Activated CD4-positive, alpha-beta T cell treated with anti-CD3 and anti-CD28 coated beads, Interleukin-2, amount 50 U/mL, for 4 hours (primary cell): ENCODE measurements at places on chromosomes 7 and 10.

- DNase-seq, result no peak
Measured at GRCh38 chr10:111295788-111296187, 219.0 kb downstream of the ADRA2A start.

DNA sequence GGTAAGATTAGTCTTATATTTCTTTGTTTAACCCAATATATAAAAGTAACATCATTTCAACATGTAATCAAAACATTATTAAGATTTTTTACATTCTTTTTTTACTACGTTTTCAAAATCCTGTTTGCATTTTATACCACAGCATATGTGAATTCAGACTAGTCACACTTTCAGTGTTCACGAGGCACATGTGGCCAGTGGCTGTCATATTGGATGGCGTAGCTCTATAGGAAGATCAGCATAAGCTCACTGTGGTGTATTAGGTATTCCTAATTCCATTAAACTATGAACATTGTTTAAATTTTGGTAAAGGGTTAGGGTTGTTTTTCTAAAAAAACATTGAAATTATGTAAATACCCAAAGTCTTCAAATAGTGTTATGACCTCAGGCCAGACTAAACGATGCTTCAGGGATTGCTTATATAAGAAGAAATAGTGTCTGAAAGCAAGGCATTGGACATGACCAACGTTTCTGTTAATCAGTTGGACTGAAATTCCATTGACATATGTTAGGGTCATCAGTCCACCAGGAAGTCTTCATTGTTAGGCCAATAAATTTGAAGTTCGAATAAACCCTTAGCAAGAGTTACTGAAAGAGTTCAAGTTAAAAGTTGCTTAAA, 97.0 kb downstream of the BICC1 start:
- DNase-seq, result no peak

- DNase-seq, result no peak
Measured at GRCh38 chr10:72812753-72813430, 80.6 kb upstream of the OIT3 start.

GRCh38 chr10:72545546-72545945, 80.3 kb downstream of the MICU1 start:
- DNase-seq, result no peak

GRCh38 chr10:26797340-26797739, 63.4 kb downstream of the ABI1 start:
- no peak for DNase-seq

DNA sequence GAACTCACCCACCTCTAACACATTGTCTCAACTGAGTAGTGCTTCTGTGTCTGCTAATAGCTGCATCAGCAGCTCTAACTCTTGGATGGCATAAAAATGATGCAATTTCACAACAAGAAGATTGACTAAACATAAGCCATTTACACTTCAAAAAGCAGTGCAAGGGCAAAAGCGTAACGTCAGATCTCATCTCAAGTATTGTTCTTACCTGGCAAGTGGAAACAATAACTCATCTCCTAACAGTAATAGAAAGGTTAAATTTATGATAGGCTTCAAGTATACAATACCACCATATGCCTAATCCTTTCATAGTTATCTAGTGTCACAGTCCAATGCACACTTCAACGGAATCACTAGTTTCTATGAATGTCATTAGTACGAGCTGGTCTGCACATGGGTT, 14.8 kb downstream of the TPK1 start:
- DNase-seq, result no peak

DNA sequence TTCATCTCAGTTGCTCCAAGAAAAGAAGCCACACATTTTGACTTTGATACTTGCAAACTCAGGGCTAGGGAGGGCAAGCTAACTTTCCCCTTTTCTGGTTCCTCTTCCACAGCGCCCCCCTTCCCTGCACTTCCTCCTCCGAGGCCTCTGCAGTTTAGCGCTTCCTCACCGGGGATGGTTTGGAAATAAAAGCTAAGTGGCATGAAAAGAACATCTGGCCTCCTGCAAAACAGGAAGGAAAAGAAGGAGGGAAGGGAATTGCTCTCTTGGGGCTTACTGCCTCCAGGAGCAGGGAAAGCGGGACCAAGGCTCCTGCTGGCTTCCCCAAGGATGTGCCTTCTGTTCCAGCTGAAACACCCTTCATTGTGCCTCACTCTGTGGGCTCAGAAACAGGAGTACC, 42.3 kb downstream of the PRKCQ start:
- DNase-seq, result no peak

GRCh38 chr7:90846192-90846591, 250.1 kb downstream of the CDK14 start:
- no peak for DNase-seq

- no peak for DNase-seq
Measured at GRCh38 chr10:21946946-21947345, 56.6 kb downstream of the DNAJC1 start.

GRCh38 chr7:2927592-2927991, 83.5 kb upstream of the GNA12 start:
- no peak for DNase-seq

- DNase-seq, result no peak
Measured at GRCh38 chr10:132057191-132057681, 8.5 kb upstream of the JAKMIP3 start.

DNA sequence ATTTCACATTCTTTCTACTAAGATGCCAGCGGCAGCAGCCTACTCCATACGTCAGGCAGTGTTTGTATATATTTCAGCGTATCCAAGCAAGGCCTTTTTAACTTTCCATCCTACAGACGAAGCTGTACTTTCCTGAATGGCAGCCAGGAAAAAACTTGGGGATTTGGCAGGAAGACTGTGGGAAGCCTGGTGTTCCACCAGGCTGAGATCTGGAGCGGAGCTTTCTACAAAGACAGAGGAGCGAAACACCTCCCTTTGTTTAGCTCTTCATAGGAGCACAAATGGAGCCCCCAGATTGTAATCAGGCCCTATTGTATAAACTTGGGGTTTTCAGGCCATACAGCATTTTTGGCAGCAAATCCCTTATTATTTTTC, 143.8 kb downstream of the TES start:
- DNase-seq, result no peak

DNA sequence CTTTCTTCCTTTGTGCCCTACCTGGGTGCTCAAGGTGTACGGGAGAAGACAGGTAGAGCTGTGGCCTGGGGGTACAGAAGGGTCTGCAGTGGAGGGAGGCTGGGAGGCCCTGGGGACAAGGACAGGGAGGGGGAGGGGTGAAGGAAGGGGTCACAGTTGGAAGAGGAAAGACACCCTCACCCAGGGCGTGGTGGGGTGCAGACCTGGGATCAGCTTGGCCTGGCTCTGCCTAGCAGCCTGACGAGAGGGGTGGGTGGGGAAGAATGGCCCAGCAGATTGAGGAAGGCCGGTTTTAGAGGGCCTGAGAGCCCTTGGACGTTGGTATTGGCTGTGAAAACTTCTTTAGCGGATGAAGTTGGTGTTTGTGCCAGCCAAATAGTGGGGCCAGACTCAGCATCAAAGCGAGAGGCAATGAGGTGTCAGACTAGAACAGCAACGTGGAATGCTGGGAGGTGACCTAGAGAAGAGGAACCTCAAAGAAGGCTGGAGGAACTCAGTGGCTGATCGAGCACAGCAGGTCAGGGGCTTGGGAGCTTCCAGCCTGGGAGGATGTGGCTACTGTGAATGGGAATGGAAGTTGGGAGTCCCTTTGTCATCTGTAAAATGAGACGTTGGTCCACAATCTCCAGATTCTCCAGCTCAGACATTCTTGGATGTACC, 18.1 kb upstream of the TRIM8 start:
- DNase-seq, result no peak

- DNase-seq, result no peak
Measured at GRCh38 chr7:103413407-103413806, 32.6 kb downstream of the SLC26A5 start.

GRCh38 chr7:127895814-127896280, 135.4 kb downstream of the LRRC4 start:
- no peak for DNase-seq

DNA sequence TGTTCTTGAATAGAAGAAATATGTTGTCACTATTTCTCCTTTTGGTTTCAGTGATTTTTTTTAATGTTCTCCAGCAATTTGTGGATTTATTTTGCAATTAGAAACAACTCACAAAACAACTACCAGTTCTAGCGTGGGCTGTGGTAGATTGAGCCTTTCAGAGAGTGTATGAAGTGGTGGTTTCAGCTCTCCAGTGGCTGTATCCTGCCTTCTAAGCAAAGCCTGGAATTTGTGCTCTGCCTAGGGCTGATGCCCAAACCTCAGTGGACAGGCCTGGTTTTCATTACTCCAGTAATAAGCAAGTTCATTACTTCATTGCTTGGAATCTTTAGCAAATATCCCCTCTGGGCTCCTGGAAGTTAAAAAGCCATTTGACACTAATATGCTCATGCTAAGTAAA, 35.9 kb downstream of the APBB1IP start:
- DNase-seq, result no peak

- no peak for DNase-seq
Measured at GRCh38 chr10:133356549-133357284, 1.1 kb downstream of the FUOM start.

- DNase-seq, result no peak
Measured at GRCh38 chr7:90661290-90662151, 65.4 kb downstream of the CDK14 start.

DNA sequence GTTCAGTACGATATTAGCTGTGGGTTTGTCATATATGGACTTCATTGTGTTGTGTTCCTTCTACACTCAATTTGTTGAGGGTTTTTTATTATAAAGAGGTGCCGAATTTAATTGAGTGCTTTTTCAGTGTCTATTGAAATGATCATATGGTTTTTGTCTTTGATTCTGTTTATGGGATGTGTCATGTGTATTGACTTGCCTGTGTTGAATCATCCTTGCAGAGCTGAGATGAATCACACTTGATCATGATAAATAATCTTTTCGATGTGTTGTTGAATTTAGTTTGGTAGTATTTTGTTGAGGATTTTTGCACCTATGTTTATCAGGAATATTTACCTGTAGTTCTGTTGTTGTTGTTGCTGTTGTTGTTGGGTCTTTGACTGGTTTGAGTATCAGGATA, 39.8 kb downstream of the ATOH7 start:
- DNase-seq, result no peak

DNA sequence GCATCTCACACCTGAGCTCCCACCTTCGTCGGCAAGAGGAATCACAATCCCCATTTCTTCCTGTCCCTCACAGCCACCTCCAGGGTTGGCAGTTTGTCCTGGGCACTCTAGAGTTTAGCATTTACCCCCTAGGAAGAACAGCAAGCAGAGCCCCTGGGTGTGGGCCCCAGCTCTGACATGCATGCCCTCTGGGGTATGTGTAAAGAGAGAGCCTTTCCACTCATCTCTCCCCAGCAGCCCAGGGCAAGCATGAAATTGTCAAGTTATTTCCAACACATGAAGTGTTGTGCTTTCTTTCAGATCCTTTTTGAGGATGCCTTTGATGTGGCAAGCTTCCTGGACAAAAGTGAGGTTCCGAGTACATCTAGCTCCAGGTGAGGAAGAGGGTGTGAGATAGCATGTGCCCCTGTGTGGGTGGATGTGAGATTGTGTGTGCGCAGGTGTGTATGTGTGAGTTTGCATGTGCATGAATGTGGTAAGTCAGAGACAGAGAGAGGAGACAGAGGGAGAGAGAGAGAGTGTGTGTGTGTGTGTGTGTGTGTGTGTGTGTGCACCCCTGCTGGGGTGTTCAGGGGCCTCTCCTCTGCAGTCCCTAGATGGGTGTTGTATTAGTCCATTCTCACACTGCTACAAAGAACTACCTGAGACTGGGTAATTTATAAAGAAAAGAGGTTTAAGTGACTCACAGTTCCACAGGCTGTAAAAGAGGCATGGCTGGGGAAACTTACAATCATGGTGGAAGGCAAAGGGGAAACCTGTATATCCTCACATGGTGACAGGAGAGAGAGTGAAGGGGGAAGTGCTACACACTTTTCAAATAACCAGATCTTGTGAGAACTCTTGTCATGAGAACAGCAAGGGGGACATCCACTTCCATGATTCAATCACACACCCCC, 18.1 kb downstream of the STRA8 start:
- DNase-seq, result no peak

DNA sequence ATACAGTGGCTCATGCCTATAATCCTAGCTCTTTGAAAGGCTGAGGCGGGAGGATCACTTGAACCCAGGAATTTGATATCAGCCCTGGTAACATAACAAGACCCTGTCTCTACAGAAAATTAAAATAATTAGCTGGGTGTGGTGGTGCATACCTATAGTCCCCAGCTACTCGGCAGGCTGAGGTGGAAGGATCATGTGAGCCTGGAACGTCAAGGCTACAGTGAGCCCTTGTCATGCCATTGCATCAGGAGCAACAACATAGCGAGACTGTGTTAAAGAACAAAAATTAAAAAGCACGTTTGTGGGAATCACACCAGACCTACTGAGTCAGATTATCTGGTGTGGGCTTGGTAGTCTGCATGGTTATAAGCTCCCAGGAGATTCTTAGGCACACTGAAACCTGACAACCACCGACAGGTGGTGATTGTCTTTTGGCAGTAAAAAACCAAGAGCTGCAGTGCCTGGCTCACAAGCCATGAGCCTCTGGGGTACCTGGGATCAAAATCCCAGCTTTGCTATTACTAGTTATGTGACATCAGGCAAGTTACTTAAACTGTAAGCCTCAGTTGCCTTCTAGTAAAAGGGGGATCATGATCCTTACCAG, 146.9 kb downstream of the SND1 start:
- no peak for DNase-seq

DNA sequence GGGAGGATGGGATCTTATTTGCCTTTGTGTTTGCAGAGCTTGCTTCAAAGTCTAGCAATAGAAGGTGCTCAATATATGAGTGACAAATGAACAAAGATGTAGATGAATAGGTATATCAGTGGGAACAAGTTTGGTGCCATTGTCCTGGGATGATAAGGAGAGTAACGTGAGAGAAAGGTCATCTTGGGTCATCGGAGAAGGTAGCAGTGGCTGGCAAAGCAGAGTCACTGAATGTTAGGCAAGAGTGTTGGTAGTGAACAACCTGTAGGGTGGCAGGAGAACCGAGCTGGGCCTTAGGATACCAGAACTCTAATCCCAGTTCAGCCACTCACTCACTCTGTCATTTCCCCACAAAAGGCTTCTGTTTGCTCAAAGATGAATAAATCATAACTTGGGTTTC, 87.2 kb downstream of the CCDC71L start:
- DNase-seq, result no peak

DNA sequence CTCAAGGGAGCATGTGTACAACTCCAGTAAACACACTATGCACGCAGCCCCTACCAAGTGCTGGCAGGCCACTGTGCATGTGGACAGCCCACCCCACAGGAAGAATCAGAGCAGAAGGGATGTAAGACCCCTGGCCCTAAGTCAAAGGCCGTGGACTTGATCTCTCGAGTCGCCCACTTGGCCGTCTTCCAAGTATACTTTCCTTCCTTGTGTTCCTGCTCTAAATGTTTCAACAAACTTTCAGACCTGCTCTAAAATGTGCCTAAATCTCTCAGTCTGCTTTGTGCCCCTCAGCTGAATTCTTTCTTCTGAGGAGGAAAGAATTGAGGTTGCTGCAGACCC, 21.1 kb upstream of the NOM1 start:
- no peak for DNase-seq

DNA sequence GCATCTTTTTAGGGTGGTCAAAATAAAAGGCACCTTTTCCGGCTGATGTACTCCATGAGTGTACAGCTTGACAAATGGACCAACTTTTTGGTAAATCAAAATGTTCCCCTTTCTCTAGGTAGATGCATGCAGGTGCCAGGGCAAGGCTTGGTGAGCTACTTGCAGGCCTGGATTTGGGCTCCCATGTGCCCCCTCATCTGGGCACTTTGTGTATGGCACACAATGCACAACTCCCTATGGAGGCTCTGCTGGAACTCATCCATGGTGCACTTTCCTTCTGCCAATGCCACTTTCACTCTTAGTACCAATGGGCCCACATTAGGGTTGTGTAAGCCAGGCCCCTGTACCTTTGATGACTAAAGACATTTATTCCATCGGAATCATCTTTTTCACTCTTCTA, 300.8 kb downstream of the SDHAF3 start:
- no peak for DNase-seq

- no peak for DNase-seq
Measured at GRCh38 chr7:43481902-43482678, 100.8 kb upstream of the STK17A start.
